GM13977 (cell line): ENCODE measurements at places on chromosomes 7 and 10.

DNA sequence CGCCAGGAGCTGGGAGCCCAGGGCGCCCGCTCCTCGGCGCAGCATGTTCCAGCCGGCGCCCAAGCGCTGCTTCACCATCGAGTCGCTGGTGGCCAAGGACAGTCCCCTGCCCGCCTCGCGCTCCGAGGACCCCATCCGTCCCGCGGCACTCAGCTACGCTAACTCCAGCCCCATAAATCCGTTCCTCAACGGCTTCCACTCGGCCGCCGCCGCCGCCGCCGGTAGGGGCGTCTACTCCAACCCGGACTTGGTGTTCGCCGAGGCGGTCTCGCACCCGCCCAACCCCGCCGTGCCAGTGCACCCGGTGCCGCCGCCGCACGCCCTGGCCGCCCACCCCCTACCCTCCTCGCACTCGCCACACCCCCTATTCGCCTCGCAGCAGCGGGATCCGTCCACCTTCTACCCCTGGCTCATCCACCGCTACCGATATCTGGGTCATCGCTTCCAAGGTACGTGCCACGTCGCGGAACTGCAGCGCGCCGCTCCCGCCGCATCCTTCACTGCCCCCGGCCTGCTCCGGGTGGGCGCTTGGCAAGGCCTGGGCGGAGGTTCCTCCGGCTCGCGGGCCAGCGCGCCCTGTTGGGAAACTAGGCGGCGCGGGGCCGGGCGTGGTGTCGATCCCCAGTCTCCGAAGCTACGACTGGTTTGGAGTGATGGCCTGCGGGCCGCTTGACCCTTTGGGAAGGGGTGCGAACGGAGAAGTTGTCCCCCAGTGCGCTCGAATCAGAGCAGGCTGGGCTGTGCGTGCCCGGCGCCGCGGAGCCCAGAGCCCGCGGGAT lies 868 bp downstream of the EMX2 start:
- peak; percentile 36 for DNase-seq

DNA sequence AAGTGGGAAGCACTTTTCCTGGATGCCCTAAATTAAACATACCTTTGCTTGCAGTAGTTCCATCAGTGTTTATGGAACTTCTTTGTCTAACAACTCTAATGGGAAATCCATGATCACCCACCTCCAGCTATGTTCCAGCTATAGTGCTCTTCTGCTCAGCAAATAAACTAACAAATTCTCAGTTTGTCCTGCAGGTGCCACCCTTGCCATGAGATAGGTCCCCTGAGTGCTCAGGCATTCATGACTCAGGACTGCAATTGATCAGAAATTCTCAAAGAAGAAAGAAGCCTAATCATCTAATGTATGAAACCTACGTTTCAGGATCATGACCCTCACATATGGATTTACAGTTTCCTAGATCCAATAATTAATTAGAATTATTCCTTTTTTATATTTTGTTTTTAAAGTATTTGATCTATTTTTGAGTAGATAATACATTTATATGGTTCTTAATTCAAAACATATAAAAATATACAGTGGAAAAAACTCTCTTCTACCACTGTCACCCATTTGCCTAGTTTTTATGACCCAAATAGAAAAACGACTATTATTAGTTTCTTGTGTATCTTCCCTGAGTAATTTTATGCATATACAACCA lies 48.7 kb upstream of the DYNC1I1 start:
- DNase-seq, result peak; percentile 33

DNA sequence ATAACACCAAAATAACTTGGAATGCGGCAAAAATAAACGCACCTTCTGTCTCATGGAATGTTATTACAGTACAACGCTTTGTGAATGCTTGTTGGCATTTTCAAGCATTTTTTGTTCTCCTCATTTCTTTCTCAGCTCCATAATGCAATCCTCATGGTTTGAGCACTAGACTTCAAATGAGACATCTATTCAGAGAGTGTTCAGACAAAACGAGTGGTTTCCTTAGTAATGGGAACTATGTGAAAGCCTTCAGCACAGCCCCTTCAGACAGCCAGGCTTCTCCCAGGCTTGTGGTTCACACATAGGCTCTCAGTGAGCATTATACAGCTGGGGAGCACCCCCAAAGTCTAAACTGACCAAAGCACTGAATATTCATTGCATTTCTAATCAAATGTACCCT lies 8.6 kb upstream of the LRRN3 start:
- no peak for DNase-seq

- no peak for DNase-seq
Observed at GRCh38 chr7:19964246-19964645, 190.8 kb upstream of the TMEM196 start.

GRCh38 chr10:106935978-106936451 lies 228.5 kb downstream of the SORCS1 start:
- DNase-seq, result peak; percentile 44
